ENCODE measurements at places on chromosomes 2 and 18.

GRCh38 chr2:200194746-200195145 is 111.7 kb upstream of the SPATS2L start:
- no peak for DNase-seq

DNA sequence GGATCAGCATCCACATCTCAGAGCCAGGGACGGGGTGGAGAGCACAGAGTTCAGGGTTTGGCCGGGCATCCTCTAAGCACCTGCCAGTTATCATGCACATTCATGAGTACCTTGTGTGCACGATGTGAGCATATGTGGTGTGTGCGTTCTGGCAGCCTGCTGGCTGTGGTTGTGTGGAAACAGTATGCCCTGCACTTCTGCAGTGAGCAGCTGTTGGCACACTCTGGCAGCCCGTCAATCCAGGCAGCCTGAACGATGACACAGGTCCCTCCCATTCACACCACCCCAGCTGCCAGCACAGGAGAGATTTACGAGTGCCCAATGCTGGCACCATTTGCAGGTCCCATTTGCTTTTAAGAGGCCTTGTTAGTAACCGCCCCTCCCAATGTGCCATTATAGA is 74.2 kb downstream of the CD8B2 start:
- DNase-seq: no peak

DNA sequence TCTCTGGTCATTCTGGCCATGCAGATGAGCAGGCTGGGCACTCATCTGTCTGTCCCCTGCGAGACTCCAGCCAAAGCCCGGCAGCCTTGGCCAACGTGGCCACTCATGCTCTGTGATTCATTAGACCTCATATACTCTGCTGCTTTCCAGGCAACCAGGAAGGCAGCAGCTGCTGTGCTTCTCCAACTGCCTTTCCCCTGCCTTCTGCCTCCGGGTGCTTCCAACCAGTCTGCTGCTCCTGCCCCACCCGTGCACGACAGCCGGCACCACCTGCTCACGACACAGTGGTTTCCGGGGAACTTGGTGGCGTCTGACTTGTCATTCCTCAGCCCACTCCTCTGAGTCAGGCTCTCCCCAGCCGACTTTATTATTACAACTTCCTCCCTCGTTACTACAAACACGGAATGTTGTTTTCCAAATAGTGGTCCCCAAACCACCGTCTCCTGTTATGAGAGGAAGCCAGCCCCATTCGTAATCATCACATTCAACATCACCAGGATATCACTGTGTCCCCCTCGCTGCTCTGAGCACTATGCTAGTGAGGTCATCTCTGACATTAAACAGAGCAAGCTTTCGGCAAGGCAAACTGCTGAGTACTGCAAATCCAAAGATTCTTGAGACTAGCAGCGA is 392.4 kb downstream of the ALK start:
- DNase-seq: peak; percentile 4

GRCh38 chr2:210792000-210792399 is 235.6 kb downstream of the CPS1 start:
- no peak for DNase-seq

GRCh38 chr2:157540102-157540501 is 88.6 kb downstream of the ACVR1C start:
- no peak for DNase-seq

GRCh38 chr2:227608561-227609338 is 5.9 kb downstream of the SCYGR3 start:
- DNase-seq: no peak

GRCh38 chr2:241811952-241812729 is 3.1 kb downstream of the NEU4 start:
- no peak for DNase-seq
